Left lung (tissue), 14 donors: ENCODE measurements at places on chromosomes 11 and 22.

- H3K27me3 ChIP-seq: no peaks in the 10 kb centered on the region
- DNase-seq: peak; percentile 8
- H3K36me3 ChIP-seq: peaks cover 56% of the 10 kb centered on the region
- no peak overlapping the region for H3K27ac ChIP-seq
Observed at GRCh38 chr11:76455331-76455730, 10.5 kb downstream of the EMSY start.

DNA sequence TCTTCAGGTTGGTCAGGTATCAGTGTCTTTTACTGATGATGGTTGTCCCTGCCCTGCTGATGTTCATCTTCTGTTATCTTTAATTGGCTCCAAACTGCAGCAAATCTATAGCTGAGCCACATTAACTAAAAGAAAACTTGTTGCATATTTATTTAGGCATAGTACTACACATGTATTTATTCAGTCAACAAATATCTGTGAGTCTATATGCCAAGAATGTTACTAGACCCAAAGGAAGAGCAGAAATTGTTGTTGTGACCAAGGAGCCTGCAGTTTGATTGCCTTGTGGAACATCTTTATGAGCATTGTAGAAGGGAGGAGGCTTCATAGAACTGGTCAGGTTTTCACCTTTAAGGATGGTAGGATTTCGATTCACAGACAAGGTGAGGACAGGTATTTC lies 10.1 kb downstream of the BMAL1 start:
- H3K27ac ChIP-seq: no peak overlapping the region
- DNase-seq: no peak
- H3K36me3 ChIP-seq: no peaks in the 10 kb centered on the region
- H3K4me1 ChIP-seq: no peaks in the 10 kb centered on the region
- H3K27me3 ChIP-seq: no peaks in the 10 kb centered on the region

DNA sequence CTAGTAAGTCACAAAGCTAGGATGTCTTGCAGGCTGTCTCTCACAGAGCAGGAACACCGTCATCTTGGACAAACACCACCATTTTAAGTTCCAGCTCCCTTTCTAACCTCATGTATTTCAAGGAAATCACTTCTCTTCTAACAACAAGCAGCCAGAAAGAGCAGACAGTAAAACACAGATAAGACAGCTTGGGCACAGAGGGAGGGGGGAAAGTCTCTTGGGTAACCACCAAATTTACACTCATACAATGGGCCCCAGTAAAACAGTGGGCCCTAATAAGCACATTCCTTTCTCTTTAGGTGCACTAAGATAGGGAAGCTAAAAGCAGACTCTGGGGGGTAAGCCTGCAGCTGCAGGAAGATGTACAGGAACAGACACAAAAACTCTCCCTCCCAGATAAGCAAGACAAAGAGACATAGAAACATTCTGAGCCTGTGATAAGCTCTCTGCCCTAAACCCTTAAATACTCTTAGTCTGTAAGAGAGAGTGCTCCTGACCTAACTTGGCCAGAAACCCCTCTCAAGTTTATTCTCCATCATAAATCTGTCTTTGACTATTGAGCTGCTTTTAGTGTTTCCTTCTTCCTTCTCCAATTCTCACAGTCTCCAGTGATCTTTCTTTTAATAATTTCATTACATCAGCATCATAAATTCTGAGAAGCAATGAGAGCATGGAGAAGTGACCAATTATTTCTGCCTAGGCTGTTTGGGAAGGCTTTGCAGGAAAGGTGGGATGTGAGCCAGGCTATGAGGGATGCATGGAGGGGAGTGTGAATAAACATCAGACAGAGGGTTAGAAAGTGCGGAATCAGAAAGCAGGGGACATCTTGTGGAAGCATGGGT lies 7.4 kb downstream of the OR10D3 start:
- H3K36me3 ChIP-seq: no peaks in the 10 kb centered on the region
- no peak for DNase-seq
- H3K27ac ChIP-seq: no peak overlapping the region
- no peaks in the 10 kb centered on the region for H3K27me3 ChIP-seq
- no peaks in the 10 kb centered on the region for H3K4me1 ChIP-seq

GRCh38 chr22:32329202-32329645 lies 28.4 kb upstream of the RFPL3 start:
- H3K27me3 ChIP-seq: no peaks in the 10 kb centered on the region
- H3K27ac ChIP-seq: no peak overlapping the region
- no peaks in the 10 kb centered on the region for H3K36me3 ChIP-seq
- no peaks in the 10 kb centered on the region for H3K4me1 ChIP-seq
- DNase-seq: no peak
- no peak overlapping the region for H3K4me3 ChIP-seq

GRCh38 chr11:47278058-47278457 lies 8.1 kb downstream of the MADD start:
- peak overlapping the region; percentile 42 for H3K27ac ChIP-seq
- peaks cover 3% of the 10 kb centered on the region for H3K36me3 ChIP-seq
- no peak for DNase-seq
- H3K4me3 ChIP-seq: no peak overlapping the region
- H3K4me1 ChIP-seq: peaks cover 6% of the 10 kb centered on the region

DNA sequence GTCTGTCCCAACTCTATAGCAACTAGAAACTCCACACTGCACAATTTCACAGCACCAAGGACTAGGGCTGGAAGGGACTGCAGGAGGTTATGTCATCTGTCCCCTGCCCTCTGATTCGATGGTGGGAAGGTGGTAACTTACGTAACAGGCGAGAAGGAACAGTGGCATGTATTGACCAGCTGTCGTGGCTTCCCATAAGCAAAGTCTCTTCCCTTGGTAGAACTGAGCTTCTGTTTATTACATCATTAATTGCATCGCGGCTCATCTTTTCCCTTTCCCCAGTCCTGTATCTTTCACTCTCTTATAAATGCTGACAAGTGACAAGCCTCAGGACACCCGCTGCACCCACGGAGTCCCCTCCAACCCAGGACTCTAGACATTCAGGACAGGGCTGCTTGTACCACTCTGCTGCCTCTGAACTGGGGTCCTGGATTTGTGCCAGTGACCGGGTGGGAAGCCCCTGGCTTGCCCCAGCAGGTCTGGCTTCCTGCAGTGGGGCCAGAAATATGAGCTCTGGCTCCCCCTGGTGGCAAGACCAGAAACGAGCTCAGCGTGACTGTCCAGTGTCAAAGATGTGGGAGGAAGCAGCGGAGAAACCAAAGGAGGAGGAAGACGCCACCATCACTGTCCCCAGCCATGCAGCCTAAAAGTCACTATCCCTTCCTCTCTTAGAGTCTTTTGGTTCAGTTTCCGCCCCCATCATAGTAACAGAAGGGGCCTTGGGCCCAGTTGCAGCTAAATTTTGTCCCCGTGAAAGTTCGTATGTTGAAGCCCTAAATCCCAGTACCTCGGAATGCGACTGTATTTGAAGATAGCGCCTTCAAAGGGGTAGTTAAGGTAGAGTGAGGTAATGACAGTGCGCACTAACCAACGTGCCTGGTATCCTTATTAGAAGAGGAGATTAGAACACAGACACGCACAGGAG lies 84.5 kb downstream of the ISX start:
- H3K4me1 ChIP-seq: no peaks in the 10 kb centered on the region
- peak; percentile 36 for DNase-seq
- H3K27me3 ChIP-seq: peaks cover 45% of the 10 kb centered on the region
- no peak overlapping the region for H3K4me3 ChIP-seq

- no peaks in the 10 kb centered on the region for H3K36me3 ChIP-seq
- no peak overlapping the region for H3K27ac ChIP-seq
Observed at GRCh38 chr11:29669310-29669709, 347.5 kb downstream of the KCNA4 start.

GRCh38 chr11:122190768-122191167 lies 74.8 kb upstream of the BLID start:
- no peaks in the 10 kb centered on the region for H3K27me3 ChIP-seq
- no peak overlapping the region for H3K27ac ChIP-seq
- H3K36me3 ChIP-seq: no peaks in the 10 kb centered on the region
- DNase-seq: no peak
- H3K4me3 ChIP-seq: no peak overlapping the region

GRCh38 chr22:41302021-41302767 lies 869 bp downstream of the ZC3H7B start:
- no peaks in the 10 kb centered on the region for H3K36me3 ChIP-seq
- peak overlapping the region; percentile 70 for H3K4me3 ChIP-seq
- peak; percentile 46 for DNase-seq
- peaks cover 3% of the 10 kb centered on the region for H3K4me1 ChIP-seq
- peak overlapping the region; percentile 84 for H3K27ac ChIP-seq

DNA sequence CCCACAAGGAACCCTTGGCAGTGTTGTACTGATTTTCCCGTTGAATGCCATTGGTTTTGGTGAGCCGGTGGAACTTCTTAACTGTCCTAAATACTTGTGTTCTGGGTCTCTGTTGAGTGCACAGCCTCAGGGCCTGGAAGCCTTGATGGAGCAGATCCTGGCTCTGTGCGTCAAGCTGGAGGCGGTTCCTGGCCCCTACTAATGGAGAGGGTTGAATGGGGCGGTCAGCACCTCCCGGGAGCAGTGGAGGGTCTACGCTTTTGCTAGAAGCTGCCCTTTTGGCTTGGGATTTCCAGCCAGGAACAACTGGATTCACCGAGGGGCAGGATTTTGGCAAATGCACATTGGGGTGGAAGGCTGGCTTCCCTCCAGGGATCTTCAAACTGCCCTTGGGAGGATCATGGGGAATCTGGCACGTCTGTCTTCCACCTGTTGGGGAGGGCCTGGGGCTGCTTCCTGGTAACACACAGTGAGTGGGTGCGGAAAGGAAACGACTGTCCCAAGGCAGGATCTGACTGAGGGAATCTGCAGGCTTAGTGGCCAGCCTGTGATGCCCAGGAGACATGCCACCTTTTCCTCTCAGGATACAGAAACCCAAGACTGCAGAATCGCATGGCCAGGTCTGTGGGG lies 6.9 kb upstream of the OSBPL5 start:
- H3K4me3 ChIP-seq: no peak overlapping the region
- peaks cover 25% of the 10 kb centered on the region for H3K27me3 ChIP-seq
- H3K36me3 ChIP-seq: no peaks in the 10 kb centered on the region
- H3K27ac ChIP-seq: no peak overlapping the region
- H3K4me1 ChIP-seq: peaks cover 16% of the 10 kb centered on the region
- no peak for DNase-seq

GRCh38 chr22:32040324-32040904 lies 2.6 kb upstream of the SLC5A1 start:
- no peaks in the 10 kb centered on the region for H3K36me3 ChIP-seq
- H3K27me3 ChIP-seq: peaks cover 10% of the 10 kb centered on the region
- H3K4me3 ChIP-seq: no peak overlapping the region
- H3K4me1 ChIP-seq: no peaks in the 10 kb centered on the region
- H3K27ac ChIP-seq: no peak overlapping the region
- no peak for DNase-seq

GRCh38 chr22:35660291-35661127 lies 12.3 kb downstream of the APOL6 start:
- DNase-seq: no peak
- peaks cover 71% of the 10 kb centered on the region for H3K4me1 ChIP-seq
- peak overlapping the region; percentile 6 for H3K27ac ChIP-seq
- no peak overlapping the region for H3K4me3 ChIP-seq
- no peaks in the 10 kb centered on the region for H3K27me3 ChIP-seq

- no peak for DNase-seq
- no peak overlapping the region for H3K27ac ChIP-seq
- no peaks in the 10 kb centered on the region for H3K36me3 ChIP-seq
- no peak overlapping the region for H3K4me3 ChIP-seq
Observed at GRCh38 chr11:89321401-89321800, 143.7 kb downstream of the TYR start.

- peaks cover 51% of the 10 kb centered on the region for H3K4me1 ChIP-seq
- peak overlapping the region; percentile 80 for H3K27ac ChIP-seq
- H3K27me3 ChIP-seq: no peaks in the 10 kb centered on the region
- no peak overlapping the region for H3K4me3 ChIP-seq
- DNase-seq: peak; percentile 80
Observed at GRCh38 chr22:49788504-49788903, 39.2 kb downstream of the BRD1 start.

DNA sequence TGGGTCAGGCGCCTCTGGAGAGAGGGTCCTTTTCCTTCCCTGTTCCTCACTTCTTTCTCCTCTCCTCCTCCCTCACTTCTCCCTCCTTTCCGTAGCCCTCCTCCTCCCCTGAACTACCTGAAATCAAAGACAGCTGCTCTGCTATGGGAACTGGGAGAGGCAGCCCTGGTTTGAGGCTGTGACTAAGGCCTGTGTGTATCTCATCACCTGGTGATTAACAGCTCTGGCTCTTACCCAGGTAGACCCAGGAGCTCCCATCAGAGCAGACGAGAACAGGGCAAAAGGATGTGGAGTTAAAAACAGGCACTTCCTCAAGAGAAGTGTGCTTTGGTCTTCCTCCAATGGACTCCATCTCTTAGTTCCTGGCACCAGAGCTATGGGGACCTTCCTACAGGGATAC lies 5.8 kb downstream of the ISX start:
- H3K36me3 ChIP-seq: no peaks in the 10 kb centered on the region
- peaks cover 3% of the 10 kb centered on the region for H3K27me3 ChIP-seq
- DNase-seq: no peak

GRCh38 chr22:17853073-17853472 lies 78.8 kb upstream of the BID start:
- H3K27ac ChIP-seq: no peak overlapping the region
- no peaks in the 10 kb centered on the region for H3K27me3 ChIP-seq
- H3K4me3 ChIP-seq: no peak overlapping the region
- no peak for DNase-seq
